IMR-90 (cell line): ENCODE measurements at places on chromosomes 5 and 9.

GRCh38 chr5:169803077-169803981 is 166.3 kb downstream of the DOCK2 start:
- DNase-seq = peak; percentile 100

- no peak for DNase-seq
These were observed 72.9 kb upstream of the SPTLC1 start for GRCh38 chr9:92187989-92188714.

DNA sequence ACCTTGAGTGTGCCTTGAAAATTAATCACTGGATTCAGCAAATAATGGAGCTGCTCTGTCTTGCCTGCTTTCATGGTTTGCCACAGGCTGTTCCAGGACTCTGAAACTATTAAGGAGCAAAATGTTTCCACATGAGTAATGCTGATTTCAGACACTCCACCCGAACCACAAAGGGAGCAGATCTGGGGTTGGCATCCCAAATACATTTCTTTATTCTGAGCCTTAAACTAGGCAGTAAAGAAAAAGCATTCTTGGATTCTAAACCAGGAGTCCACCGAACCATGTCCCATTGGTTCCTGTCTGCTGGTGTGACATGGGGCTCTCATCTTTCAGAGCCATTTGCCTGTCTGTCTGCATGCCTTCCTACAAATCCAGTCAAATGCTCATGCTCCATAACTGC is 10.1 kb upstream of the C1QTNF3 start:
- peak; percentile 78 for DNase-seq

DNA sequence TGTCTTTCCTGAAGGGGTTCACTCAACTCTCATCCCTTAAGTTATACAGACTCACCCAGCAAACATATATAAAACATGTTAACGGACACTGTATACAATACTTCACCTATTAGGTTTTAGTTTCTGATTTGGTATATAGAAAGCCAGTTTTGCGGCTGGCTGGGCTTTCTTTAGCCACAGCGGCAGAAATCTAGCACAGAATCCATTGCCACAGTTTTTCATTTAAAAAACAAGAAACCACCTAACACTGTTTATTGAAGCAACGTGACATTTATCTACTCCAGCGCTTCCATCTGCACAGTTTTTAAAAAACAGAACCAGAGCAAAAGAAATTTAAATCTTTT is 67.3 kb downstream of the SNX30 start:
- no peak for DNase-seq

GRCh38 chr9:36503172-36504088 is 69.3 kb upstream of the MELK start:
- DNase-seq = peak; percentile 12

- peak; percentile 75 for DNase-seq
These were observed 293.6 kb upstream of the TNC start for GRCh38 chr9:115411516-115411915.

DNA sequence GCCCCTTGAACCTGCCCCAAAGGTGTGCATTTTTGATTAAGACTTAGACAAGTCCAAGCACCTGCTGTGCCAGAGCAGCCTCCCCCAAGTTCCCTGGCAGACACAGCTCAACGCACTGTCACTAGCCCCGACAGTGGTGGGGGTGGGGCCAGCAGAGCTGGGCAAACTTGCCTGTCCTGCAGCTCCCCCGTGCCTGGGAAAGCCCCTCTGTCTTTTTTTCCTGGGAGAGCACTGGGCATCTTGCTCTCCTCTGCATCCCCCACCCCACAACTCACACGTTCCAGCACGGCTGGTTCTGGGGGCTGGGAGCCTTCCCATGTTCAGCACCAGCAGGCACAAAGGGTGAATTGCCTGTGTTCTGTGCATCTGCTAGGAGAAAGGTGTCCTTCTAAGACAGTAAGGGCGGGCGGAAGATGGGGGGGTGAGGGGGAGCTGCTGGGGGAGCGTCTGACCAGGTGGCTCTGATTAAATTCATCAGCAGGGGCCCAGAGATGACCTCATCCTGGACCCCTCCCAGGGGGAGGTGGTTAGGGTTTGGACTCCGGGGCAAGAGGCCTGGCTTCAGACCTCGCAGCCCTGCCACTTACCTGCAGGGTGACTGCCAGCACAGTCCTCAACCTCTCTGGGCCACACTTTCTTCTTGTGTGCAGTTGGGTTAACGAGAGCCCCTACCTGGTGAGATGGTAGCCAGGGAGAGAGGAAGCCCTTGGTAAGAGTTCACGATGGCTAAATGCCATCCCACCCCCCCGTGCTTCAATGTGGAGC is 23.5 kb downstream of the HMCN2 start:
- DNase-seq = no peak

DNA sequence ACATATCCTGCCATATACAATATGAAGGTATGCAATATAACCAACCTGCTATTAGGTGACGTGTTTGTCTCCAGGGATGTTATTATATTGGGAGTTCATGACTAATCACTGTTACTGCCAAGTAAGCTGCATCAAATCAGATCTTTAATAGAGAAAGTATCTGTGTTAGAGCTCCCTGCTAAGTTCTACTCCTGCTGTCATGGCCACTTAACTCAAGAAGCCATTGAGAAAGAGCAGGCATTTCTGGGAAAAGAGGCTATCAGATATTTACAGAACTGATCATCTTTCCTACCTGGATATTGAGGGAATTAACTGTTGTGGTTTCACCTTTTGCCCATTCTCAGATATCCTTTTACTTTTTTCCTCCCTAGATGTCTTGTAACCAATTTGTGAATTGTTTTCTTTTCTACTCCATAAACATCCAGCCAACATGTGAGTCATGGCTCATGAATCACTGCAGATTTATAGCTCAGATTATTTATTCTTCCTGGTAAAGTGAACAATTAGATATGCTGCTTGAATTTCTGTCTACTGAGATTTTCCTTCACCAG is 634.8 kb upstream of the FAM174A start:
- no peak for DNase-seq

DNA sequence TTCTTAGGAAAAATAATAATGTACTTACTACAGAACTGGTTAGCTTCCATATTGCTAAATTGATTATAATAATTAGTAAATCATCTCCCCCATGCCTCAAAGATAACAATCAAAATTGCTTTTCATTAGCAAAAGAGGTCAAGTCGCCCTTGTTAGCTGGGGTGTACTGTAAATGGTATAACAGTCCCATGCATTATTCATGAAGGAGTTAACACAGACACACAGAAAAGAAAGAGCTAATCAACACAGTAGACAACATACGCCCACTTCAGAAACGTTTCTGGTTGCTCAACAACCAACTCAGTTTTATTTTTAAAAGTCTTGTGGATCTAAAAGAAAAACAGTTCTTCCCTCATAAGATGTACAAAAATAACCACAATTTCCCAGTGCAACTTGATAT is 100.2 kb downstream of the MPDZ start:
- DNase-seq = no peak

DNA sequence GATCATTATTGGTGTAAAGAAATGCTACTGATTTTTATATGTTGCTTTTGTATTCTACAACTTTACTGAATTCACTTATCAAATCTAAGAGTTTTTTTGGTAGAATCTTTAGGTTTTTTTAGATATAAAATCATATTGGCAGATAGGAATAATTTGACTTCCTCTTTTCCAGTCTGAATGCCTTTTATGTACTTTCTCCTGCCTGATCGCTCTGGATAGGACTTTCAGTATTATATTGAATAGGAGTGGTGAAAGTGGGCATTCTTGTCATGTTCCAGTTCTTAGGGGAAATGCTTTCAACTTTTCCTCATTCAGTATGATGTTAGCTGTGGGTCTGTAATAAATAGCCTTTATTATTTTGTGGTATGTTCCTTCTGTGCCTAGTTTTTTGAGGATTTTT is 8.3 kb downstream of the AHRR start:
- DNase-seq = no peak

DNA sequence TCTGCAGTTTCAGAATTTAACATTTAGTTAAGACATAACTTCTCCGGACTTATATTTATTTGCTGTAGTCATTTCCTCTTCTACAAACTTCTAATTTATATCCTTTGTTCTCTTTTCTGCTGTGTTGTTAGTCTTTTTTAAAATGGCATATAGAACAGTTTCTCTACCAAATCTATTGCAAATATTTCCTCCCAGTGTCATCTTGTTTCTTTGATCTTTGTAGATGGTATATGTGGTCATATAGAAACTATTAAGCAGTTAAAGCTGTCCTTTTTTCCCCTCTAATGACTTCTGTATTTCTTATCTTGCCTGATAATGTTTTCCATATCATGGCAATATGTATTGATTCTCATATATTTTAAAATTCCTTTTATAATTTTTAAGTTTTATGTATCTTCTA is 264.5 kb downstream of the MCTP1 start:
- DNase-seq = no peak

DNA sequence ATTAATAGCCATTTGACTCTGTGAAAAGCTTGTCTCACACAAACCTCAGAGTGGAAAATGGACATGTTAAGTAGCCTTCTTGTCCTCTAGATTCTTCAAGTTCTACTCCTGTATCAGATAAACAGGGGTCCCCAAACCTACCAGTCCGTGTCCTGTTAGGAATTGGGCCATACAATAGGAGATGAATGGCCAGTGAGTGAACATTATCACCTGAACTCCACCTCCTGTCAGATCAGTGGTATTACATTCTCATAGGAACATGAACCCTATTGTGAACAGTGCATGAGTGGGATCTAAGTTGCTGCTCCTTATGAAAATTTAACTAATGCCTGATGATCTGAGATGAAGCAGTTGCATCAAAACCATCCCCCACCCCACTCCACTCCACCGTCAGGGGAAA is 136.3 kb downstream of the TMEM232 start:
- peak; percentile 10 for DNase-seq

GRCh38 chr9:104864675-104865104 is 63.3 kb downstream of the ABCA1 start:
- peak; percentile 98 for DNase-seq

- DNase-seq = peak; percentile 88
These were observed 4.7 kb downstream of the PFDN1 start for GRCh38 chr5:140298183-140298601.

DNA sequence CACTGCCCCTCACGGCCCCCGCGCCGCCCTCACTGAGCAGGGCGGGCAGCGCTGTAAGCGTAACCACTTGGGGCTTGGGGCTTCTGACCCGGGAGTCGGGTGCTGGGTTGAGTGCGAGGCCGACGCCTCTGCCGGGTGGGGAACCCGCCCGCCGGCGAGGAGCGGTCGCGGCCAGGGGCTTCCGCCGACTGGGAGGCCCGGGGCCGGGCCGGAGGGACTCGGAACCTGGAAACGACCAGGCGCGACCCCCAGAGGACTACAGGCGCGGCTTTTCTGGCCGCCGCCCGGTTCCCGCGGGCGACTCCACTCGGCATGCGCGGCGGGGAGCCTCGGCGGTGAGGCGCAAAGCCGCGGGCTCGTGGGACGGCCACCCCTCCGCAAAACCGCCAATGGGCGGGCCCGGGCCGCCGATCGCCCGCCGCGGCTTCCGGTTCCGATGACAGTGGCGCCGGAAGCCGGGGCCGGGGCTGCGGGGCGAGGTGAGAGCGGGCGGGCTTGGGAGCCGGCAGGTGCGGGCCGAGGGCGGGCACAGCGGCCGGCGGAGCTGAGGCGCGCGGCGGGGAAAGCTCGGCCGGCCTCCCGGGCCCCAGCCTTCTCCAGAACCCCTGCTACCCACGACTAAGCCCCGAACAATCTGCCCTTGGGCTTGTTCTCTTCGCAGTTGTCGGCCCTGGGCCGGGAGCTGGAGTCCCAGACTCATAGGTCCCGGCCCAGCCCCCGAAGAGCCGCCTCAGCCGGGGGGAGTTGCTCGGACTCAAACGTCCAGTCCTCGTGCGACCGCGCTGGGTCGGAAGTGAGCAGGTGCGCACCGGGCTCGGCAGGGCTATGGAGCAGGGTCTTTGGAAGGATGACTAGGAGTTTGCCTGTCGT is at the start of gene RMND5B:
TSS of gene RMND5B (plus strand) at position 439 of the 870 bp plus-strand sequence. CDS start 7,106 bp downstream, outside the sequence.
- DNase-seq = peak; percentile 67

DNA sequence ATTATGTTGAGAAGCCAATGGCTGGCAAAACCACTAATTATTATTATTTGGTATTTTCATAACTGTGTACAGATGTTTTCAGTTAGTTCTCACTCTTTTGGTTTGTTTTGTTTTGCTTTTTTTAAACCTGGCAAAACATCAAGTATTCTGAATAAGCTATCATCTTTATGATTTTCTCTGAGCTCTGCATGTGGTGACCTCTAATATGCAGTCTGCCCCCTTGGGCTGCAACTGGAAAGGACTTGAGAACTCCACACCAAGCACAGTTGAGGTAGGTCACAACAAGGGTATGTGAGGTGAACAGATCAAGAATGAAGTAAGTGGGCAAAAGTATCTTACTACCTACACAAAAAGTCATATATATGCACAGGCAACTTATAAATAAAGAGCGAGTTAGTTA is 202.2 kb downstream of the NFIB start:
- peak; percentile 3 for DNase-seq

- no peak for DNase-seq
These were observed 21.0 kb upstream of the CSNK1G3 start for GRCh38 chr5:123490974-123491373.

GRCh38 chr9:85228111-85228855 is 513.5 kb downstream of the AGTPBP1 start:
- DNase-seq = no peak

DNA sequence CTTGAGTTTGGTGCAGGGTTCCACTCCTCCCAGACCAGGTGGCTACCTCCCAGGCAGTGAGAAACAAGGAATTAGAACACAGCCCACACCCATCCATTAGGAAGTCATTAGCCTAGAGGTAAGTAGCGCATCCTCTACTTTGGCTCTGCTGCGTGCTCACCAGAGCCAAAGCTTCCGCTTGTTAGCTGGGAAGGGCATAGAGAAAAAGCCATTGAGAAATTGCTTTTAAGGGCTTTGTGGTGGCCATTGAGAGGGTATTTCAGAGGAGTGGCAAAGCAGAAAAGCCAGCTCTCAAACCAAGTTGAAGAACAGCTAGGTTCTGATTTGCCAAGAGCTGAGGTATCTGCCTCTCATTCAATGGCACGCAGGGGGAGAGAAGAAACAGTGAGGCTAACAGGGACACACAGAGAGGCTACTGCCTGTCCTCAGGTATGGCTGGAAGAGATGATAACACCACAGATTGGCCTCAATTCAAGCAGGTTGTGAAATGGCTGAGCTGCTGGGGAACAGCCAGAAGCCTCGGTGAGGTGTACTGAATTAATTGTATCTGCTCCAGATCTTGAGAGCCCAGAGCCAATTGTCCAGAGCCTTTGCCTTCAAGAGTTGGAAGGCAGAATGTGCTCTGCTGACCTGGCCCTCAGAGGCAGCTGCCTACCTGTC is 119.4 kb downstream of the NTRK2 start:
- DNase-seq = no peak

DNA sequence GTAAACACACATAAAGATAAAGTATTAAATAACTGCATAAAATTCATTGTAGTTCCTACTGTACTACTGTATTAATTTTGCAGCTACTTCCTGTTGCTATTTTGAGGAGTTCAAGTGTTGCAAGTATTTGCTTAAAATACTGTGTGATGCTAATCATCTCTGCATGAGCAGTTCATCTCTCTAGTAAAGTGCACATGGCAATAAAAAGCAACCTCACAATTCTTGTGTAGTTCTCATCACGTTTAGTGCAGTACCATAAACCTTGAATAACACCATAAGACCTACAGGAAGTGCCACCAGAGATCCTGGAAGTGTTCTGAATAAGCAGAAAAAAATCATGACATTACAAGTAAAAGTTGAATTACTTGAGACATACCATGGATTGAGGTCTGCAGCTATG is 34.6 kb downstream of the CPLANE1 start:
- DNase-seq = no peak
